Tongue (tissue), 3 donors: ENCODE measurements at places on chromosomes 4 and X. TPM values are rescaled to one million over a fixed set of nuclear protein-coding genes. Genes with fewer than 3 reads are reported as not detected.

DNA sequence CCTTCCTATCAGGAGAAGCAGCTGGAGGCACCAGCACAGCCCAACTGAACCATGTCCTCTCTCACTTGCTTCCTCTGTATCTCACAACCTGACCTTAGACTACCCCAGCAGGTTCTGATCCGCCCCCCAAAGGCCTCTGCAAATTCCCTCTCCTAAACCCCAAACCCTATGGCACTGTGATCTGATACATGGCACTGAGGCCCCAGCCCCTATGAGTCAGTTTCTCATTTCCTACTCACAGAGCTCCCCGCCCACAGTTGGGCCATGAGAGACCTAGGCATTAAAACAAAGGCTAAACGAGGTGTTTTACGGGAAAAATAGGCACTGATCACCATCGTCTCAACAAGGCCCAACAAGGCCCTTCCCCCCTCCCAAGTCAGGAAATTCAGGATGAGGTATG lies 19.1 kb downstream of the SASH3 start:
- DNase-seq, result no peak

Gene PPM1K
- total RNA-seq, result 46.5 TPM

Gene UGT2B17
- not detected for total RNA-seq

DNA sequence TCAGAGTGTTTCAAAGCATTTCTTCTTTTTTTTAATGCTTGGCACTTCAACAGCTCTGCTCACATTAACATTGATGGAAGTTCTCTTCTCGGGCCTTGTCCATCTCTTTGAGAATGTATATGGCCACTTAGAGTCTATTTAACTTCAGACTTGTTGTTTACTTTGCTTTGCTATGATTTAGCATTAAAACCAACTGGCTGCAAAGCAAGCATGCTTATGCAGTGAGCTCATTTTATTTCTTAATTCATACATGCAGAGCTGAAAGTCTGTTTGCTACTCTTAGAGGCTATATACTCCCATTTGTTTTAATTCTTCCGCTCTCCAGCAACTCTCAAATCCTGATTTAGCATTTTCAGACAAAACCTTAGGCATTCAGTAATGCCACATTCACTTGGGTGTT lies 107.6 kb upstream of the PACRGL start:
- DNase-seq, result peak; percentile 26

- DNase-seq, result no peak
These were observed 140.3 kb upstream of the CXCL13 start for GRCh38 chr4:77465271-77465670.
